ENCODE measurements at places on chromosomes 7 and 10.
A peak's percentile ranks its signal among the peaks of the same experiment; 100 is the strongest.

- DNase-seq: no peak
Measured at GRCh38 chr7:42232275-42232674, 4.7 kb downstream of the GLI3 start.

GRCh38 chr10:34075254-34075926, 739.7 kb downstream of the PARD3 start:
- DNase-seq: no peak

DNA sequence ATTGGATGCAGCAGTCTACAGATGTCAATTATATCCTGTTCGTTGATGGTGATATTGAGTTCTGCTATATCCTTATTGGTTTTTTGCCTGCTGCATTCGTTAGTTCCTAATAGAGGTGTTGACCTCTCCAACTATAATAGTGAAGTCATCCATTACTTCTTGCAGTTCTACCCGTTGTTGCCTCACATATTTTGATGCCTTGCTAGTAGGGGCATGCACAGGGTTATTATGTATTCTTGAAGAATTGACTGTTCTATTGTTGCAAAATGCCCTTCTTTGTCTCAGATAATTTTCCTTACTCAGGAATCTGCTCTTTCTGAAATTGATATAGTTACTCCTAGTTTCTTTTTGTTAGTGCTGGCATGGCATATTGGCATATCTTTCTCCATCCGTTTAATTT, 140.1 kb upstream of the INHBA start:
- no peak for DNase-seq

DNA sequence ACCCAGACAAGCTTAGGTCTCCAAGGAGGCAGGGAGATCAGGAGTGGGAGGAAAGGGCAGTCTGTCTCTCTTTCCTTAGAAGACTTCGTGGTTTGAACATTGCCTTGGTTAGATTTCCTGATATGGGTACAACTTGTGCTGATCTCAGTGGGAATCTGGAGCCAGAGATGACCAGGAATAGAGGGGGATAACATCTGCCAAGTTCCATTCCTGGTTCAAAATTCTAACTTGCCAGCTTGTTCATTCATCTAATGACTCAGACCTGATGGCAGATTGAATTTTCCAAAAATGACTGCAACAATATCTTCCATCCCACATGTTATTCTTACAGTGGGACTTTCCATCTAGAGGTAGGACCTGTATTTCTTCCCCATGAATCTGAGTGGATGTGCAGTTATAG, 394.3 kb upstream of the PODXL start:
- no peak for DNase-seq

- DNase-seq: no peak
Measured at GRCh38 chr7:98265841-98266271, 13.8 kb upstream of the TECPR1 start.

DNA sequence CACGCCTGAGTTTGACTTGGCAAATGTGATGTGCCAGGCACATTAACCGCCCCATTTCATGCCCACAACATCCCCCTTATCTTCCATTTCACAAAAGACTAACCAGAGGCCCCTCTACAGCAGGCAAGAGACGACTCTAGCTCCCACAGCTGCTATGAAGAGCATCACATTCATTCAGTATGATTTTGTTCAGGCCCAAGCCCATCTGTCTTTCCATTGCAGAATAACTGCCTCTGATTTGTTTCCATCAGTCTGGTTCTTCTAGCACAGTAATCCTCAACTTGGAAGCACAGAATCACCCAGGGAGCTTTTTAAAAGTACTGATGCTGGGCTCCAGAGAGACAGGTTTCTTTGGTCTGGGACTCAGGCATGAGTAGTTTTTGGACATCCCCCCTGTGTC, 169.7 kb downstream of the NEURL1 start:
- DNase-seq: no peak

DNA sequence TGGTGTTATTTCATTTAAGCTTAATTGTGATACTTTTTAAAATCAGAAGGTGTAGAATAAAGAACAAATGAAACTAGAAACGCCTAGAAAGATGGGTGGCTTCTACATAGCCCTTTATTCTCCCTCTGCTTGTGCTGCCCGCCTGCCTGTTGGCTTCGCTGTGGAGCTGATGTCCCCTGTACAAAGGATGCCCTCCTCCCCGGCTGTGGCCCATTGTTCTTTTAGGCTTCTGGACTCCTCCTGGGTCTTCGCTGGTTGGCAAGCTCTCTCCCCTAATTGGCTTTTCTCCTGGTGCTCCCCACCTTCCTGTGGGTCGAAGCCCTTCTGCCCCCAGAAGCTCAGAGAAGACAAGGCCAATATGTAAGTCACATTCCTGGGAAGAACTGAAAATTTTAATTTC, 98.2 kb downstream of the FANK1 start:
- DNase-seq: no peak

DNA sequence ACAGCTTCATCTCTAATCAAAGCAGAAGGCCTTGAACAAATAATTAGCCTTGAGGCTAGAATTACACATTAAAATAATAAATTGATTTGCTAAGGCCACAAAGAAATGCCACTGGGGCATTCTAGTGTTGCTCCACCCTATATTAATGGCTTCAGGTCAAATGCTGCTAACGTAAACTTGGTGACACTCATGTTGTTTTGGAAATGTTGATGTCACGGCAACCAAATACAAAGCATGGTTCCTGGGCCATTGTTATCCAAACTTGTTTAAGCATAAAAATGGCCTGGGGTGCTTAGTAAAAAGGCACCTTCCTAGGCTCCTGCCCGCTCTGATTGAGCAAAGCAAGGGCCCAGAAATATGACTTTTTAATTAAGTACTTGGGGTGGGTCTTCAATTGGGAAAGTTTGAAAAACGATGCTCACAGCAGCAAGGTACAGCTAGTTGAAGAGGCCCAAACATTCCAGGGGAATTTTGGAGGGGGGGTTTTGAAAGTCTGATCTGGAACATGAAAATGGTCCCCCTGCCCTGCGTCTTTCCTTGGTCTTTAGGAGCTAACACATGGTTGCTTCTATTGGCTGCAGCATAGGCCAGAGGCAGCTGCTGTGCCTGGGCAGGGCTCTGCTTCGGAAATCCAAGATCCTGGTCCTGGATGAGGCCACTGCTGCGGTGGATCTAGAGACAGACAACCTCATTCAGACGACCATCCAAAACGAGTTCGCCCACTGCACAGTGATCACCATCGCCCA, 67.8 kb downstream of the ABCC2 start:
- no peak for DNase-seq

GRCh38 chr10:28925121-28925663, 247.9 kb downstream of the BAMBI start:
- no peak for DNase-seq

DNA sequence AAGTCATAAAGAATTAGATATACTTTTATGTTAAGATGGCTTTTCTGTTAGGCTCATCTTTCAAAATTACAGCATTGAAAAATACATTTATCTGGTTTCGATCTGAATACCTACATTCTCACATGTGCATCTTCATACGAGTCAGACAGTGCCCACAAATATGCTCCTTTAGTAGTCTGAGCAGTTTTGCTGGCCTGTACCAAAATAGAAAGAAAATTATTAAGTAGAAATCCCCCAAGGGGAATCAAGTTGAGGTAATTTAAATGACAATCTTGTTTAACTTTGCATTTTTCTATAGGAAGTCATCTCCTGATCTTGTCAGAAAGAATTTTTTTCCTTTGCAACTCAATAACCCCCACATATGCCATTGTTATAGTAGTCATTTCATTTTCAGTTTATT, 287.4 kb upstream of the SEMA3D start:
- DNase-seq: no peak

DNA sequence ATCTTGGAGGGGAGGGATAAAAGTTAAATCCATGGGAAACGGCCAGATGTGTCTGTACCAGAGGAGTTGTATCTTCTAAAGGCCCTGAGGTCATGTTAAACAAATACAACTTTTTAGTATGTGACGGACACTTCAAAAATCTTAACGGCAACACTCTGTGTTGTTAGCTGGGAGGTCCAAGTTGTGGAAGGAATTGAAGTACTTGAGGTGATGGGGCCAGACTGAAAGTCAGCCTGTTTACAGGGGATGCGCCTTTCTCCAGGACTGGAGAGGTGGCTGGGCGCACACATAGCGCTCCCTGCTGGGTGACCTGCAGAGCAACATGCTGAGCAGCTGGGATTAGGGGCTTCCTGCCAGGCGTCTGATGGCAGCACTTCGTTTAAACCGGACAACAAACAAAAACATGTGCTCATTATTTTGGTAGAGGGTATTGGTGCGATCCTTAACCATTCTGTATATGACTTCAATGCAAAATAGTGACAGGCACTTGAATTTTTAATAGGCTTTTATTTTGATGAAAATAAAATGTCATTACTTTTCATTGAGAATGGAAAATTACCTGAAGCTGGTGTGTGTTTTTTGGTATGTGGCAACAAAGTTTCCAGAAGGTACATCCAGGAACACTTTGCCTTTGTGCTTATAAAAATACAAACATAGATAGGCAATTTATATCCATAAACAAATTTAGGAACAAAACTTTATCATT, 198.2 kb downstream of the MLLT10 start:
- DNase-seq: peak; percentile 75
